NCI-H774 (cell line): ENCODE measurements at places on chromosomes 6 and 20.

DNA sequence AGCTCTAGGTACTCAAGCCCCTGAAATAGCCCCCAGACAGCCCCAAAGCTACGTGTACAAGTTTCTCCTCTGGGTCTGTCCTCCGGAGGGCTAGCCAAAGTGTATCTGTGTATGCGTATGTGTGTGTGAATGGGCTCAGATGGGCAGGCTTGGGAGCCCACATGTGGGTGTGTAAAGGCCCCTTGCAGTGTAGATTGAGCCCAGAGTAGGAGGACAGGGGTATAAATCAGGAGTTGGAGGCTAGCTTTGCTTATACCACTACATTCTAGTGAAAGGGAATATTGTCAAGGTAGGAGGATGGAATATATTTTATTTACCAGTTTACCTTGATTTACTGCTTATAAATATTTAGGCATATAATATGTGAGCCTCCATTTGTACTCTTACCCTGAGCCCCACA is 9.0 kb upstream of the MAP3K7 start:
- no peak for DNase-seq

- no peak for DNase-seq
Measured at GRCh38 chr6:128275681-128276080, 244.7 kb downstream of the PTPRK start.

- DNase-seq = no peak
Measured at GRCh38 chr6:43989581-43990146, 137.6 kb downstream of the MRPL14 start.

DNA sequence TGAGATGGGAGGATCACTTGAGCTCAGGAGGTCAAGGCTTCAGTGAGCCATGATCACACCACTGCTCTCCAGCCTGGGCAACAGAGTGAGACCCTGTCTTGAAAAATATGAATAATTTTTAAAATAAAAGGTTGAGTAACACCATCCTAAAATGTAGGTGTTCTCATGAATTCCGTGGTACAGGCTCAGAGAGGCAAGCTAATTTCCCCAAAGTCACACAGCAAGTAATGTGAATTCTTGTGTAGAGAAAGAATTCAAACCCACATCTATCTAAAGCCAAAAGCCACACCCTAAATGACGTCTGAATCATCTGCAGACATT is 80.5 kb downstream of the ZNF217 start:
- DNase-seq = no peak

GRCh38 chr20:31679357-31680285 is 41.9 kb downstream of the COX4I2 start:
- DNase-seq = no peak

- no peak for DNase-seq
Measured at GRCh38 chr6:158789115-158789917, 29.9 kb downstream of the EZR start.

DNA sequence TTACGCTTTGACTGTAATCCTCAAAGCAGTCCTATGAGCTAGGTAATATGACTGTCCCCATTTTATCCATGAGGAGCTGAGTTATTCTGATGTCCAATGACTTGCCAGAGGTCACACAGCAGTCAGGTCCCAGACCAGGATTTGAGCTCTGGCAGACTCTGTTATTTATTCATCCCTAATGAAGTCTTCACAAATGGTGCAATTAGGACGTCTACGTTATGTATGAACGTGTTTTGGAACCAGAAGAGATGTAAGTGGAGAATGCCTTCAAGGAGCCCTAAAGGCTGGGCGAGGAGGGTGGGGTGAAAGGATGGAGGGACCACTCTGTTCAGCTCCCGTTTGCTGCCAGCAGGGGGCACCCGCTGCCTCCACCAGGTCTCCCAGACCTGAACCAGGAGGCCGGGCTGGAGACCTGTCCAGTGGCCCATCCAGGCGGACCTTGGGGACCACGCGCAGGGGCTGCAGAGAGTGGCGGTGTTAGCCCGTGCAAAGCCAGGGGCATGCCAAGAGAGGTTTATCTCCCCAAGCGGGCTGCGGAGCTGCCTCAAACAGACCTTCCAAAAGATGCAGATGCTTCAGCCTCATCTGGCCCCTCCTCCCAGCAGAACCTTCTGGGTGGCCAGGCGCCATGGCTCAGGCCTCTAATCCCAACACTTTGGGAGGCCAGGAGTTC is 15.2 kb upstream of the ZNF335 start:
- peak; percentile 45 for DNase-seq

DNA sequence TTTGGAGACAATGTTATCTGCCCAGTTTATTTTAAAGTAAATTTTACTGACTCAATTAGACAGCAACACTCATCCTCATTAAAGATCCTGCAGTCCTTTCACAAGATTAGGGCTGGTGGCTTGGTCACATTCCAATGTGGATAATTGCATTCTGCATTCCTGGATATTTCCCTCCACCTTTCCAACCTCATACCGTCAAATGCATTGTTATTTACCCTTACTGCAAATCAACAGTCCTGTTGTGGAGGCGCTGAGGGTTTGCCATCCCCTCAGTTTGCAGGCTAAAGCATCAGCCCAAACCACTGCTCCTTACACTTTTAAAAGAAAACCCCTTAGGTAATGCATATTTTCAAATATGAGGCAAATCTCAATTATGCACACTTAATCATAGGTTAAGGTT is 5.4 kb downstream of the CITED2 start:
- no peak for DNase-seq

DNA sequence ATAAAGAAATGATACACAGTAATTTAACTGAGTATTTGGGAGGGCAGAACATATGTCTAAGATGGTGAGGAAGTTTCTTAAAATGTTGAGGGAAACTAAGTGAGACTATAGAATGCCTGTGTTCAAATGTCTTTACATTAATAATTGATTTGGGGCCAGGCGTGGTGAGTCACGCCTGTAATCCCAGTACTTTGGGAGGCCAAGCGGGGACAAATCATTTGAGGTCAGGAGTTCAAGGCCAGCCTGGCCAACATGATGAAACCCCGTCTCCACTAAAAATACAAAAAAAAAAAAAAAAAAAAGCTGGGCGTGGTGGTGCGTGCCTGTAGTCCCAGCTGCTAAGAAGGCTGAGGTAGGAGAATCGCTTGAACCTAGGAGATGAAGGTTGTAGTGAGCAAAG is 66.7 kb downstream of the THEMIS start:
- DNase-seq = no peak

- no peak for DNase-seq
Measured at GRCh38 chr6:86453232-86453631, 484.1 kb upstream of the HTR1E start.

GRCh38 chr6:55997223-55997874 is 122.0 kb upstream of the BMP5 start:
- DNase-seq = no peak

- DNase-seq = no peak
Measured at GRCh38 chr6:54386295-54386694, 78.1 kb downstream of the TINAG start.

DNA sequence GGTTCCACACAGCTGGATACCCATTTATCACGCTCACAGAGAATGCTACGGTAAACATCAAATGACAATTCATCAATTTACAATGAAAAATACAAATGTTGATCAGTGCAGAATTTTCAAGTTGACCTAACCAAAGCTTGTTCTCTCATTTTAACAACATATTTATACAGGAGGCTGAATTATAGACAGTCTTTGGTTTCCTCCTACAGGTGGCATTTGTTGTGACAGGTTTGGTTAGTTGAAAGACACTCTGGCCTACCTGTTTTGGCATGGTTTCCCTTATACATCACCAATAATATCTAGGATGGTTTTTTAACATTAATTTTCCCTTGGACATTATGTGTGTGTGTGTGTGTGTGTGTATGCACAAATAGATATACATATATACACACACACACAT is 642.5 kb upstream of the MMS22L start:
- DNase-seq = no peak

DNA sequence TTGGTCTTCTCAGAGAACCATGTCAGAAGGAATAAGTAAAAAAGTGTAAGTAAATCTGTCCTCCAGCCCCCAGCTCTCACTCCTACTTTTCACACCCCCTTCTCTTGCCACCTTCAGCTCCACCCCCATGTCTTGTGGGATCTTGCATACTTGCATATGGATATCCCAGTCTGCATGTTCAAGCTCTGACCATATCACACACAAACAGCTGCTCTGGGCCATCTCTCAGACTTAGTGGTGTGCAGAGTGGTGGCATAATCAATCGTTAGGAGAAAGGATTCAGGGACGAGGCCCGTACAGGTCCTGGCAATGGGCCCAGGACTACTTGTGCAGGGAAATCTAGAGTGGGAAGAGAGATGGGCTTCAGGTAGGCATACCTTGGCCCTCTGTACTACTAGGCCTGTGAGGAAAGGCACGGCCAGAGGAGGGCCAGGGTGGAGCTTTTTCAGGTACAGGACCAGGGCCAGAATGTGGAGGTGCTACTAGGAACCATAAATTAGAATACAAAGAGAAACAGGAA is 112.0 kb upstream of the SGK1 start:
- no peak for DNase-seq

DNA sequence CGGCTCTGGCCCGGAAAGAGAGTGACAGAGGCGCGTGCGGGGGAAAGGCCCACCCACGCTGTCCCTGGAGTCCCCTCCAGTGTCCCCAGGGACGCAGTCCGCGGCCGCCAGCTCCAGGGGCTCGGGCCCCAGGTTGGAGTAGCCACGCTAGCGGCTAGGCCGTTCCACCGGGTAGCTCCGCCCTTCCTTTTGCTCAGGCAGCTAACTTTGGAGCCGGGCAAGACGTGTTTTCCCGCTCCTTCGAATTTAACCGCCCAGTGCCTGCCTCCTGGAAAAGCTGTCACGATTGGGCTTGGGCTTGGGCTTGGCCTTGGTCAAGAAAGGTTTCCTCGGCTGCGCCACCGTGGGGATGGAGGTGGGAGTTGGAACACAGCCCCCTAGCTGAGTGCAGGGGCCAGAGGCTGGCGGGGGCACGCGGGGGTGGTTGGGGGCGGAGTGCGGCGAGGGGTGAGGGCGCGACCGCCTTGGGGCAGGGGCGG is 4.7 kb downstream of the LINC00237 start:
- DNase-seq = no peak

DNA sequence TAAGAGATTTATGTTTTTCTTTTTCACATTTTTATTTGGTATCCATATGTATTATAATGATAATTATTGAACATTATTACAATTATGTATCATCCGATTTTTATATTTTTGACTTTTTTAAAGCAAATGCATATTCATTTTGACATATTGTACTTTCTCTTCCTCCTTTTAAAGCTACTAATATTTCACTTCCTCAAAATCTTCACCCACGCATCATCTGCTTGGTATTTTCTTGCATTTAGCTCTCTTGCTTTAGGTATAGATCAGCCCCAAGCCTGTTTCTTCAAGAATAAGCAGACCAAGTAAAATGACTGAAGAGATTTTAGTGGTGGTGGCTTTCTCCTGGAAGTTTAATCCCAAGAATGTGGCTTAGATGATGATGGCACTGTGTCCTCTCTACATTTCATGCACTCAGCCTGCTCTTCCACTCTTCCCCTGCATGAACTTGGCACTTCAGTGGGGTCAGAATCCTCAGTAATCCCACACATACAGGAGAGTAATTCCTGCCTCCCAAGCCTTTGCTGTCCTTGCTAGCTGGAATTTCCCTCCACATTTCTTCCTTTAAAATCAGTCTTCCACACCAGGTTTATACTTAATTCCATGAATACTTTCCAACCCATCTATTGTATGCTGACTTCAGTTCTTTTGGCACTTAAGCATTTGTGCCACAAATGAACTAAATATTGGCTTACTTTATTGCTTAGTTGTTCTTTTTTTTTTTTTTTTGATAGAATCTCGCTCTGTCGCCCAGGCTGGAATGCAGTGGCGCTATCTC is 8.2 kb downstream of the NCOA7 start:
- no peak for DNase-seq

- DNase-seq = no peak
Measured at GRCh38 chr6:83371423-83371822, 59.4 kb downstream of the ME1 start.

- no peak for DNase-seq
Measured at GRCh38 chr6:149014631-149015534, 268.1 kb downstream of the UST start.

DNA sequence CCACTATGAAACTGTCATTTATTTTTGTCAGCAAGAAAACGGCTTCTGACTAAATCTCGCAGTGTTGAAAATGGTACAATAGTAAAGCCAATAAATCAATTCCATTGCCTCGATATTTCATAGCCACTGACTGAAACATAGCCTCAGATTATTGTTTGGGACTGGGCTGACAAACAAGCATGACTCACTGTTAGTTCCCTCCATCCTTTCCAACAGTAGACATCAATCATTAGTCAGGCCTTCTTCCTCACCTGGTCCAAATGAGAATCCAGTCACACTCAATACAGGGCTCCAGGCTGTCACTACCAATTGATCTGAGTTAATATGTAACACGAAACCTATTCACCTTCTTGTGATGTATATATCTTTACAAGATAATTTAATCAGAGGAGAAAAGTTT is 66.1 kb downstream of the ADGRB3 start:
- no peak for DNase-seq

- DNase-seq = no peak
Measured at GRCh38 chr20:9258901-9259300, 190.0 kb downstream of the PLCB4 start.

GRCh38 chr6:5695260-5696245 is 311.2 kb downstream of the NRN1 start:
- DNase-seq = no peak

- DNase-seq = no peak
Measured at GRCh38 chr6:40928307-40928706, 110.7 kb downstream of the UNC5CL start.

DNA sequence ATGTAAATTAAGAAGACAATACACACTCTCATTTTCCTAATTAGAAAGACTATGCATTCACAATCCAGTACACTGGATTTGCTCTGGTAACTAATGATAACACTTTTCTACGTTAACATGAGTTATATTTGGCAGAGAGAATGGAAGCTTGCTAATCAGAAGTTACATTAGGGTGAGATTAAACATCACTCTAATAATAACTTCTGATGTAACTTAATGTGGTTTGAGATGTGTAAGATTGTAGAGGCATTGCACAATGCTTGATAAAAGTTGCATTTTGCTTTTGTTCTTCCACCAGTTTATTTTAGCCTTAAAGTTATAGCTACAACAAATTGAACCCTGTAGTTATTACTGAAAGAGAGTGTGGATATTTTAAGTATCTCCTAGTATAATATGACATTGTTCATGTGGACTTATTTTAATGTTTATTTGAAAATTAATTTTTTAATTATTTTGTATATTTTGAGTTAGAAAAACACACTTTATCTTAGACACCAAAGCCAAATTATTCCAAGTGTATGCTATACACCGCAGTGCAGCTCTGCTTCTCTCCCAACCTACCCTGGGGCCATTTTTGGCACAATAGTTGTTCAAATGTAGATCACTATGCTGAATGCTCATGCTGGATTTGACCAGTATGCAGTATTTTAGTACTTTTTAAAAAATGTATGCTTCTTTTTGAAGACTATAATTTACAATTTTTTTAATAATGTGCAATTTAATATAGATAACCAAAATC is 143.2 kb downstream of the SLC16A10 start:
- DNase-seq = no peak

GRCh38 chr6:98836962-98837944 is 2.9 kb downstream of the POU3F2 start:
- no peak for DNase-seq

GRCh38 chr20:40319741-40320516 is 369.1 kb downstream of the MAFB start:
- DNase-seq = no peak
